ENCODE measurements at places on chromosomes 3 and 15.

DNA sequence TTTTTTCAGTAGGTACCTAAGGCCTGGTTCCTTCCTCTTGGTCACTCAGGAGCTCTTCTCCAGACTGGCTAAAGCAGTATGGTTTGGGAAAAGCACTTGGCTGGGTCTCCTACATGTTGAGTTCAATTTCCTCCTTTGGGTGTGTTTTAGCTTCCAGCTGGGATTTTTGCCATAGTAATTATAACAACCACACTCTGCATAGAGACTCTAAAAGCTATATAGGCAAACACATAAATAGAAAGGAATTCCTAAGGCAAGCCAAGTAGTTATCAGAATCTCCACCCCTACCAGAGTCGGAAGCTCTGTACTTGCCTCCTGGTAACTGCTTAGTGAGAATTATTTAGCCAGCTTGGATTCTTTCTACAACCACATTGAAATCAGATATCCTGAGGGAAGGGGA lies 48.6 kb downstream of the FOXL2 start:
- DNase-seq = no peak

GRCh38 chr3:69178082-69178481 lies 55.7 kb upstream of the LMOD3 start:
- no peak for DNase-seq

DNA sequence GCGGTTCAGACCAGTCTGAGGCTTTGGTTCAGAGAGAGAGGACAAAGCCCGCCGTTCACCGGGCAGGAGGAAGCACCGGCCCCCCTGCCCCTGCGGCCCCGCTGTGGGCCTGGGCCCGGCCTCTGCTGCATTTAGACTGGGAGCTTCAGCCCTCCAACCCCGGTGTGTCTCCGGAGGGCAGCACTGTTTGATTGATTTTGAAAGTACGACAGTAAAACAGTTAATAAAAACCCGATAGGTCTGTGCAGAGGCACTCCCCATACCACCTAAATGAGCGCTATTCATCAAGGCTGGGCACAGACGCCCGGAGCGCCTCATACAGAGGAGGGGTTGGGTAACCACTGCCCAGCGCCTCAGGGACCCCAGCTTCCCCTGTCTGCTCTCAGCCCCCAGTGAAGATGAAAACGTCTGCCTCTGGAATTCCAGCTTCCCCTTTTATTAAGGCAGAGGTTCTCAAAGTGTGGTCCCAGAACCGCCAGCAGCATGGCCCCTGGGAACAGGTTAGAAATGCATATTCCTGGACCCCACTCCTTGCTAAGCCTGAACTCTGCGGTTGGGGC lies 256.7 kb upstream of the TLE3 start:
- DNase-seq = no peak

GRCh38 chr15:32706704-32707103 lies 11.1 kb upstream of the GREM1 start:
- no peak for DNase-seq

DNA sequence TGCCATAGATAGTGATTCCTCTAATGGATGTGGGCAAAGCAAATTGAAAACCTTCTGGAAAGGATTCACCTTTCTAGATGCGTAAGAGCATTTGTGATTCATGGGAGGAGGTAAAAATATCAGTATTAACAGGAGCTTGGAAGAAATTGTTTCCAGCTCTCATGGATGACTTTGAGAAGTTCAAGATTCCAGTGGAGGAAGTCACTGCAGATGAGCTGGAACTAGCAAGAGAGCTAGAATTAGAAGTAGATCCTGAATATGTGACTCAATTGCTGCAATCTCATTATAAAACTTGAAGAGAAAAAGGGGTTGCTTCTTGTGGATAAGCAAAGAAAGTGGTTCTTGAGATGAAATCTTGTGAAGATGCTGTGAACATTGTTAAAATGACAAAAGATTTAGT lies 88.0 kb upstream of the ACKR4 start:
- DNase-seq = no peak

DNA sequence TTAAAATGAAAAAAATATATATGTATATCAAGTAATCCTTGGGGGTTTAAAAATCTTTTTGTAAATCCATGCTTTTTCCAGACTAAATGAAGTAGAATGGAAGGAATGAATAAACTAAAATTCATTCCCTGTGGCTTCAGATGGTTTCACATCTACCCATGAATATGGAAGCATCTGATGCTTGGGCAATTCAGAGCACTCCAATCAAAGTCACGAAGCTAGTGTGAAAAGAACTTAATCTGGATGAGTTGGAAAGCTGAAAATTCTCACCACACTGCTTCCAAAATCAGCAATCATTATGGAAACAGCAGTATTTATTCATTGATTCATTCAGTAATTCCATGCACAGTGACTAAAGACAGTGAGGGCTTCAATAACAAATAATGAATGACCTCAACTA lies 55.2 kb downstream of the SUMF1 start:
- DNase-seq = no peak

- DNase-seq = no peak
These were observed 59.2 kb downstream of the KLHL6 start for GRCh38 chr3:183496311-183496710.

- DNase-seq = no peak
These were observed 14.0 kb downstream of the PLXNA1 start for GRCh38 chr3:126996905-126997304.

DNA sequence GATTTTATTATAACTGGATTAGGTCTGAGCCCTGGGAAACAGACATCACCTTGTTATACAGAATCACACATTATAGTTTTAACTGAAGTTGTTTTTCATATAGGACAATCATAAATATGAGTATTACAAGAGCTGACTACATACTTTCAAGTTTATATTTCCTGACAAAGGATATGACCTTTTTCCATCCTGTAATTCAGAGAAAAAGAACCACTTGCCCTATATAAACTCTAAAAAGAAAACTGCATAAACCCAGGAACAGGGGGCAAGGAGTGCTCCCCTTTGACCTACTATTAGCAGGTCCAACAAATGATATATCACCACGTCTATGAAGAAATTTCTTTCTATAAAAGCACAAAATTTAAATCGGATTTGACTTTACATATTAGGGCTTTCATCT lies 20.9 kb downstream of the B3GALNT1 start:
- no peak for DNase-seq

- DNase-seq = no peak
These were observed 59.5 kb upstream of the ZNF148 start for GRCh38 chr3:125434582-125435011.

DNA sequence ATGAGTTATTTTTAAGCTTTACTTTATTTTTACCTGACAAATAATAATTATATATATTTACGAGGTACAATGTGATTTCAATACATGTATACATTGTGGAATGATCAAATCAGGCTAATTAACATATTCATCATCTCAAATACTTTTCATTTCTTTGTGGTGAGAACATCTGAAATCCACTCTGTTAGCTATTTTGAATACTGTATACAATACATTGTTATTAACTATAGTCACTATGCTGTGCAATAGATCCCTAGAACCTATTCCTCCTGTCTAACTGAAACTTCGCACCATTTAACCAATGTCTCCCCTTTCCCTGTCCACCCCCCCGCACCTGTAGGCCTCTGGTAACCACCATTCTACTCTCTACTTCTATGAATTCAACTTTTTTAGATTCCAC lies 7.9 kb upstream of the SPPL2A start:
- no peak for DNase-seq

DNA sequence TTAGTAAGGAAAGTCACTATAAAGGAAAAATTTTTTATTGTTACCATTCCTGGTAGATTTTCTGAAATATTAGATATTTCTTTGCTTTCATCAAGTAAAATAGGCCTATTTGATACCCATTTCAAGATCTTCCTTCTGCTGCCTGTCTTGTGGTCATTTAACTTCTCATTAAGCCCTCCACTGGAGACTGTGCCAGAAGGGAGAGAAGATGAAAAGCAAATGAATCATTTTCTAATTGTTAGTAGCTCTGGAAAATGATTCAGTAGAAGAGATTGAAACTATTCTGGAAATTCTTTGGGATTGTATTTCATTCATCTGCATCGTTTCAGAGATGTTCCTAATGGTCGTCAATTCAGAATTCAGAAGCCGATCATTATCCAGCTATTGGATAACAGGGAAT lies 3.2 kb downstream of the KCTD6 start:
- no peak for DNase-seq

- DNase-seq = no peak
These were observed 114.8 kb downstream of the ADCY5 start for GRCh38 chr3:123334056-123334455.

- no peak for DNase-seq
These were observed 36.9 kb upstream of the SKIL start for GRCh38 chr3:170320461-170321121.

GRCh38 chr3:85594676-85595075 lies 635.9 kb downstream of the CADM2 start:
- DNase-seq = no peak

DNA sequence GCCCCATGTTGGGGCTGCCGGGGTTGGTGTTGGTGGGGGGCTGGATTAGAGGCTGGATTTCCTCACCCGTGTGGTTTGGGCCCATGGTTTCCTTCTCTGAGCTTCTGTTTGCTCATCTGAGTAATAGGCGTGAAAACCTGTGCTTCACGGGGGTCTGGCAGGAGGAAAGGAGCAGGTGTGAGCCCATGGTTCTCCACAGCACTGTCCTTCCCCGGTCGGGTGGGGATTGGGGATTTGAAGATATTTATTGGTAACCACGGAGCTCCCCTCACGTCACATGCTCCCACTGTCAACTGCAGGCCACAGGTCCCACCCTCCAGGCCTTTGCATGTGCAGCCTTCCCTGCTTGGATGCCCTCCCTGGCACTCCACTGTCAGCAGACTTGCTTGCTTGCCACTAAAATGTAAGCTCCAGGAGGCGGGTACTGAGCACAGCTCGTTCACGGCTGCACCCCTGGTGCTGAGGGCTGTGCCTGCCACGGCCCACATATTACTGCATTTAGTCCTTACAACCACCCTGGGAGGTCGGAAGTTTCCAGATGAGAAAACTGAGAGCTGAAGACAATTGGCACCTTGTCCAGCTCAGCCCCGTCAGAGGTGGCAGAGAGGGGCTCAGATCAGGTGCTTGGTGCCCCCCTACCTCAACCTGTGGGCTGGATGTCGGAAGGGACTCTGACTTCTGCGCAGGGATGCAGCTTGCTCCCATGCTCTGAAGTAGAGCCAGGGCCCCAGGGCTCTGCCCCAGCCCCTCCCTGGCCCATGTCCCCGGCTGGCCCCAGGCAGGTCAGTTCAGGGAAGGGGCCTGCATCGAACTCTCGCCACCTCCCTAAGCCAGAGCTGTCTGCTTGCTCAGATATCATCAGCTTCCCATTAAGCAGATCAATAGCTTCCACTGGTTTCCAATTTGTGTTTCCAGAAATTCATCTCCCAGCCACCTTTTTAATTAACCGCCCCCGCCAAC lies 29.4 kb upstream of the IQSEC1 start:
- no peak for DNase-seq

- DNase-seq = no peak
These were observed 181.2 kb upstream of the CDIN1 start for GRCh38 chr15:36398212-36398611.

- DNase-seq = no peak
These were observed 813.4 kb upstream of the EPHA6 start for GRCh38 chr3:96000966-96001365.

- no peak for DNase-seq
These were observed 132.1 kb downstream of the IL1RAP start for GRCh38 chr3:190645932-190646460.

- no peak for DNase-seq
These were observed 311.1 kb upstream of the THBS1 start for GRCh38 chr15:39269821-39270220.

GRCh38 chr15:63107895-63108546 lies 13.6 kb upstream of the LACTB start:
- no peak for DNase-seq

GRCh38 chr15:31308185-31308639 lies 18.4 kb upstream of the KLF13 start:
- no peak for DNase-seq

DNA sequence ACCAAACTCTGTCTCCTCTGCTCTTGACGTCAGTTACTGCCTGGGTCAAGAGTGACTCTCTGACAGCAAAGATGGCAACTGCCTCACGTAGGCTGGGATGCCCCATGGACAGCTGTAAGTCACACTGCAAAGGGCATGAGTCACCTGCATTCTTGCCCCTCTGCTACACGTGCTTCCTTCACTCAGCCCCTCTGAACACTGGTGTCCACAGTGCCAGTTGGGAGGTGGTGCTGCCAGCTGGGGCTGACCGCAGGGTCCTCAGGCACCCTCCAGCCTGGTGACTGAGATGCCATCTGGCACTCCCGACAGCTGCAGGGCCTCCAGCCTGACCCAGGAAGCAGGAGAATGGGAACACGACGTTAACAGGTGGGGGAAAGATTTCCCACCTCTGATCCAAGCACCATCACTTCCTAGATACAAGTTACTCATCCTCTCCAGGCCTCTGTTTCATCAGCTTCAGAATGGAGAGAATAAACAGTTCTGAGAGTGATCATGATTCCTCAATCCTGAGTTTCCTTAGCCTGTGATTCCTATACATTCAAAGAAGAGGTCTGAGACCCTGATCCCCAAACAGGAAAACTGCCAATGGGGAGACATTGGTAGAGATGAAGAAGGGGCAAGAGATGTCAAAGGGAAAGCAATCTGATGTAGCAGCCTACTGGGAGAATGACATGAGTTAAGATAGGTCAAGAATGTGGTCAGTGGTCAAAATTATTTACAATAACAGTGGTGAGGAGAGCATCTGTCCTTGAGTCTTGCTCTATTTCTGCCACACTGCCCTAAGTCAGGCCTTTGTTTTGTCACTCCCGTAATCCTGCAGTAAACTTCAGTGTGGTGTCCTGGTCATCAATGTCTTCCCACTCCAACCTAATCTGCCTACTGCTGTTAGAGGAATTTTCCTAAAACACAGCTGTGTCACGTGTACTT lies 86.1 kb upstream of the BCL6 start:
- DNase-seq = no peak

GRCh38 chr3:54951405-54951804 lies 23.5 kb upstream of the LRTM1 start:
- no peak for DNase-seq

GRCh38 chr3:4166540-4166939 lies 136.6 kb upstream of the SETMAR start:
- DNase-seq = no peak

DNA sequence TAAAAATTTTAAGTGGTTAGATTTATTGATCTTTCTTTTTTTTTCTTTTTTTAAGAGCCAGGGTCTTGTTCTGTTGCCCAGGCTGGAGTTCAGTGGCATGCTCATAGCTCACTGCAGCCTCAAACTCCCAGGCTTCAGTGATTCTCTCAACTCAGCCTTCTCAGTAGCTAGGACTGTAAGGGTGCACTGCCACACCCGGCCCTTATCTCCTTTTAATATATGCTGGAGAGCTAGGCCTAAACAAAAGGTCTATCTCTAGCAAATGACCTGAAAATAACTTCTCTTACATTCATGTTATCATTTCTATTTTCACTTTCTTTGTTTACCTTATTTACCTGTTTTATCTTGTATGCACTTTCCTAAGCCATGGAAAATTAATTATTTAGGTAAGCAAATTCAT lies 35.2 kb upstream of the MELTF start:
- DNase-seq = no peak

- no peak for DNase-seq
These were observed 1.1 kb downstream of the TADA3 start for GRCh38 chr3:9791127-9791526.

- no peak for DNase-seq
These were observed 113.0 kb downstream of the SNRPN start for GRCh38 chr15:25067725-25068309.

- DNase-seq = no peak
These were observed 17.3 kb upstream of the SAMD7 start for GRCh38 chr3:169894110-169894509.

All from stimulated activated CD8-positive, alpha-beta memory T cell treated with anti-CD3 and anti-CD28 coated beads, Interleukin-7, amount 100 ng/mL, for 24 hours (primary cell).